ENCODE measurements at places on chromosomes 13 and 19. TPM values are rescaled to one million over a fixed set of nuclear protein-coding genes. Genes with fewer than 3 reads are reported as not detected.

The MISP3 gene
- 0.89 TPM for total RNA-seq

The LHB gene
- not detected for total RNA-seq

- no peak for DNase-seq
Observed at GRCh38 chr13:30832845-30833332, 73.2 kb upstream of the MEDAG start.

DNA sequence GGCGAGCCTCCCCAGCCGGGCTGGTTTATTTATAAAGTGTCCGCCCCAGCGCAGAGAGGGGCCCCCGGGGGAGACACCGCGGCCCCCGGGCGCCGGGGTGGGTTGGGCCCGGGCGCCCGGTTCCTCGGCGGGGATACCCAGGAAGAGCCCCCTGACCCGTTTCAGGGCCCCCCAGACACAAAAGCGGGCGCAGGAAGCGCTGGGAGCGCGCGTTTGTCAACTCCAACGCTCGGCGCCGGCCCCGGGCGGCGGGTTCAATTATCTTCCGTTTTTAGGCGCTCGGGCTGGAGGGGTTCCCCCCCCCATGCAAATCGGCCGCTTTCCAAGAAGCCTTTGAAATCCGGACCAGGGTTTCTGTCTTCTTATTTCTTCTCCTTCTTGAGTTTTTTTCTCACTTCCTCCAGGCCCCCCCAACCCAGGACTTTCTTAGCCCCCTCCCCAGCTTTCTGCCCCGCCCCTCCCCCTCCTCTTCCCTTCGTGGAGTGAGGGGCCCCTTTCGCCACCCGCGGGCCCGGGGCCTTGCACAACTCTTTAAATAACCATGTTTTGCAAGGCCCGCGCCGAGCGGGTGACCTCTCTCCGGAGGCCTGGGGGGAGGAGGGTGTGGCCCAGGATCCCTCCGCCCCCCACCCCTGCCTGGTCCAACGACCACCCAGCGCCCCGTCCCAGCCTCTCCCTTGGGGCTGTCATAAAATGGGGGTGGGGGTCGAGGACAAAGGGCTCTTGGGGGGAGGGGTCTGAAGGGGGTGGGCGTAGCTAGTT is 935 bp downstream of the ARID3A start:
- DNase-seq = no peak

- no peak for DNase-seq
Observed at GRCh38 chr13:85501616-85502015, 297.6 kb downstream of the SLITRK6 start.

All from skin of body (tissue), 3 donors.